ENCODE measurements at places on chromosomes 3 and 15.

DNA sequence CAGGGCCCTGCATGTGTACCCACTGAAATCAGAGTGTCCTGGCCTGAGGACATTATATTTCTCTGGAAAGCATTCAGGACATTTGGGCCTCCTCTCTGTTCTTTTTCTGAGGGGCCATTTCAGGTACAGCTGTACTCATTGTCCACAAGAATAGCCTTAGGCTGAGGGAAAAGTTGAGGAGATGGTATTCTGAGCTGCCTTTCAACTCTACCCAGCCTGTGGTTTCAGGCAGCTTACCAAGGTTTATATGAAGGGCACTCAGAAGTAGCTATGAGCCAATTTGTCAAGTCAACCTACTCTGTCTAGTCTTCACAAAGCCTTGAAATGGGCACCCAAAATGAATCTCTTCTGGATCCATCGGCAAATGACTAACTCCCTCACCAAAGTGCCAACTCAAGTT, 9.4 kb downstream of the ATP13A4 start:
- no peak for DNase-seq

GRCh38 chr15:52100807-52101442, 11.7 kb downstream of the BCL2L10 start:
- DNase-seq, result no peak

GRCh38 chr15:77393471-77393840, 26.4 kb downstream of the PEAK1 start:
- no peak for DNase-seq

GRCh38 chr3:106825962-106826605, 551.2 kb upstream of the CCDC54 start:
- DNase-seq, result no peak

DNA sequence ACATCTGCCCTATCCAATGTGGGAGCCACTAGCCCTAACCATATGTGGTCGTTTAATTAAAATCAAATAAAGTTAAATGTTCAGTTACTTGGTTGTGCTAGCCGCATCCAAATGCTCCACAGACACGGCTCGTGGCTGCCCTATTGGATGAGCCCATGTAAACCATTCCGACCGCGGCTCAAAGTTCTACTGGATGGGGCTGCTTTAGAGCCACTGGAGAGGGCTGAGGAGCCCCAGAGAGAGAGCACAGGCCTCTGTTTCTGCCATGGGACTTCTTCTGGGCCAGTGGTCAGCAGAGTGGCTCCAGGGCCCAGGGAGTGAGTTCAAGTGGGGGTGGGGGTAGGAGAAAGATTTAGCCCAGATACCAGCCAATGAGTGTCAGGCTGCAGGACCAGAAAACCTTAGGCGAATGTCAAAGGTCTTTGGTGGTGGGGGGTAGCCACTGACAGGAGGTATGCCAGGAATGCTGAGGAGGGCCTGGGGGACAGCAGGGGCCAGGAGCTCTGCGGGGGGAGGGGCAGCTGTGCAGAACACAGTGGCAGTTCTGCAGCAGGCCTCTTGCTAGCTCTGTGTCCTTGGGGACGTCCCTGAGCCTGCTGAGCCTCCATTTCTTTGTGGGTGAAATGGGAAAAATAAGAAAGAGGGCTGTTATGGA, 30.1 kb downstream of the SPSB4 start:
- DNase-seq, result no peak

- no peak for DNase-seq
These were observed 1.0 kb downstream of the LRRC2 start for GRCh38 chr3:46565077-46565476.

DNA sequence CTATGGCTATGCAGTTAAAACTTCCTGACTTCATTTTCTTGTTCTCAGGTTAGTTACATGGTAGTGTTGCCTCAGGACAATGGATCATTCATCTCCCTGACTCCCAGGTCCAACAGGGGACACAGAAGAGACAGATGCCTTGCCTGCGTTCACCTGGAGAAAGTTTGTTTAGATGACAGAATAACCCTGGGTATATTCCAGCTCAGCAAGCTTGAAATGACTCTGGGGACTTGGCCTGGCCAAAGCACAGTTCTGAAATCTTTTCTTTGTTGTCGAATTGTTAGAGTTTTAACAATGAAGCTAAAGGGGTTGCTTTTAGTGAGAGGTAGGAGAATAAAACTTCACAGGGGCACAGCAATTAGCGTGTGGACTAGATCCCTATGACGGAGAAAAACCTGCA, 206.1 kb downstream of the PDZRN3 start:
- no peak for DNase-seq

DNA sequence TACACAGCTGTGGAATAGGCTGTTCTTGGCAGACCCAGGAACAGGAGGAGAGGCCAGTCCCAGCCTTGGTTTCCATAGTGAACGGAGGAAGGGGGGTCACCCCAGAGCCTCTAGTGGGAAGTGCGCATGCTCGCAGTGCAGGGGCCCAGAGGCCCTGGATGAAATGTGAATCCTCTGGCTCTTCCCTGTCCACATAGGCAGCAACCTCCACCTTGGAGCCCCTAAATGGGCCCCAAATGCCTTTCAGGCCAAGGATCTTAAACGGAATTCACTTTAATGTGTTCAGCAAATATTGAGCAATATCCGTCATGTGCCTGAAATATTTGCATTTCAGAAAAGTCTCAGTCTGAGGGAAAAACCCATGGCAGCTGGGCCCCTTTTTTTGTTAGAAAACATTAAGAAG, 3.3 kb upstream of the NDN start:
- DNase-seq, result no peak

DNA sequence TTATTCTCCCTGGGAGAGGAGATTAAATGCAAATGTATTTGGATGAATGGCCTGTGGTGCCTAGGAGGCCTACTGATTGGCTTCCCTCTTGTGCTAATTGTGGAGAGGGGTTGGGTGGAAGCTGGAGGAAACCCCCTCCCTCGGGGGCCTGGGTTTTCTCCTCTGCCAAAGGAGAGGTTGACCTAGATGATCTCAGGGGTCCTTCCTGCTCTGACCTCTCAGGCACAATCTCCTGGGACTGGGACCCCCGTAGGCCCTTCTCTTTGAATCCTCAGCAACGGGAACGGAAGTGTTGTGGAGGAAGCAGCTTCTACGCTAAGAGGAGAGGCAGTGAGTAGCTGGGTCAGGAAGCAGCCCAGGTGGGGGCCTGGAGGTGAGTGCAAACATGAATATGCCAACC, 40.5 kb upstream of the MAGEF1 start:
- no peak for DNase-seq

DNA sequence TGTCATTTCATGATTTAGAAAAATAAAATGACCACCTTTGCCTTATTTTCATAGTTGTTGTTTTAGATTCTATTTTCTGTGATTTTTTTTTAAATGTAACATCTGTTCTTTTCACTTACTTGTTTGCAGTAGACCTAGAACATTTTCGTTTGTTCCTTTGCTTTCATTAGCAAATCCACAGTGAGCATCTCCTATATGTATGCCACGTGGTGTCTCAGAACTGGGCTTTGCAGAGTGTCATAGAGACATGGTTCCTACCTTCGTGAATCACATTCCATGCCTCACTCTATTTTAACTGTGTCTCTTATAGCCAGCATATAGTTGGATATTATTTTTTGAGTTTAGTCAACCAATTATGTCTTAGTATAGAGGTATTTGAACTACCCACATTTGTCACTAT, 118.2 kb downstream of the KLF13 start:
- no peak for DNase-seq

DNA sequence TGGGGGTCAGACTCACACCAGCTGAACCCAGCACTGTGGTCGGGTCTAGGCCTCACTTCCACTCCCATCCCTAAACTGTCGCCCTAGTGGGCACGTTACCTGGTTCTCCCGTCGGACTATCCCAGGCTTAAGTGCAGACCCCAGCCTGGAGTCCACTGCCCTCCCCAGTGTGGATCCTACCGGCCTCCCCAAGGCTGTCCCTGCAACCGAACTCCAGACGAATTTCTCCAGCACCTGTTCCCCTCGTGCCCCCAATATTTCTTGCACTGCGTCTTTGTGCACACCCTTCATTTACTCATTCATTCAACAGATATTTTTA, 26.5 kb downstream of the SLC41A3 start:
- DNase-seq, result no peak

DNA sequence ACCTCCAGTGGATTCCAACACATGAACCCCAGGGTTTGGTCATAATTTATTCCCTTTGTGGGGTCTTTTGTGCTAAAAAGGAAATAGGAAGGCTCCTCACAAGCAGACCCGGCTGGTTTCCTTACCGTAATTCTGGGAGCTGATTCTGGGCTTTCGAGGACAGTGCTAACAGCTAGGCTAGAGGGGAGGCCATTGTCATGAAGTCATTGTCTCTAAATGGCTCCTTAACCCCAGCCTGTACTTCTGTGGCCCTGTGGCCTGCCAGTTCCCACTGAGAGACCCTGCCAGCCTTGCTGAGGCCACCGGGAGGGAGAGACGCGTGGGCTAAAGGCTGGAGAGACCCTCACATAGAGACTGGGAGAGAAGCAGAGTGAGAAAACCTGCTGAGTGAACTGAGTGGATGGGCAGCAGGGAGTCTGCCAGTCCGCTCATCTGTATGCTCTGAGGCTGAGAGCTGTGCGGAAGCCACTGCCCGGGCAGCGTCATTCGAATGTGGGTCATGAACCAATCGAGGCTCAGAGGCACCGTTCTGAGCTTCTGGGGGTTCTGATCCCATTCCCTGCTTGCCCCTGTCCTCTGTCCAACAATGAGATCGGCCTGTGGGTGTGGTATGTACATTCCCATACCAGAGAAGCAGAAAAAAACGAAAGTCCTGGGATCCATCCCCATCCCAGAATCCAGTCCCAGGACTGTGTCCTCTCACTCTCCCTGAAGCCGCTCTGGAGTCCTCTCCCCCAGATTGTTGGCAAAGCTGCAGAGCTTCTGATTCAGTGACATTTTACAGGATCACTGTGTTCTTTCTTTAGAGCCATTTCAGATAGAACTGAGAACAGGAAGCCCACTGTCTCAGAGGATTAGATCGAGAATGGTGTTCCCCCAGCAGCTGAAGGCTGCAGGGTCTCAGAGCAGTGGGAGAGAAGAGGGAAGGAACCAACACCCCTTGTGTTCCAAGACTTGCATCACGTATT, 21.3 kb upstream of the DGKG start:
- DNase-seq, result no peak

- no peak for DNase-seq
These were observed 77.2 kb upstream of the RASGRF1 start for GRCh38 chr15:79167776-79168175.

GRCh38 chr3:196636369-196637349, 2.8 kb upstream of the NRROS start:
- DNase-seq, result no peak

GRCh38 chr3:29914861-29915524, 634.1 kb downstream of the RBMS3 start:
- DNase-seq, result no peak

- no peak for DNase-seq
These were observed 29.3 kb upstream of the TRAK1 start for GRCh38 chr3:42061713-42062380.

- DNase-seq, result no peak
These were observed 26.9 kb downstream of the MKRN2OS start for GRCh38 chr3:12518261-12519028.

DNA sequence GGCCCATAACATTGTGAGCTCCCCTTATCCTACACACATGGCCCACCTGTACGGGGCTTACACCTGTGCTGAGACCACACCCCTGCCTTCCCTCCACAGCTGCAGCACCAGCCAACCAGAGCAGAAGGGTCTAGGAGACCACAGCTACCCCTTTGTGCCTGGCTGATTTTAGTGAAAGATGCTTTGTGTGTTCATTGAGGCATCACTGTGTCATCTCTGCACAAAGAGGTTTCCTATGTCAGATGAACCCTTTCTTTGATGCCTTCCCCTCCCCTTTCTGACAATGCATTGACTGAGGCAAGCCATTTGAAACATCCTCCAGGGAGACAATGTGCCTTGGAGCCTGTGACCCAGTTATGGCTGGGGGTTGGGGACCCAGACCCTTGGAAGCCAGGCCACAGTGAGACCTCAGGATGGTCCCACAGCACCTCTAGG, 54.9 kb upstream of the SLC7A14 start:
- DNase-seq, result no peak

DNA sequence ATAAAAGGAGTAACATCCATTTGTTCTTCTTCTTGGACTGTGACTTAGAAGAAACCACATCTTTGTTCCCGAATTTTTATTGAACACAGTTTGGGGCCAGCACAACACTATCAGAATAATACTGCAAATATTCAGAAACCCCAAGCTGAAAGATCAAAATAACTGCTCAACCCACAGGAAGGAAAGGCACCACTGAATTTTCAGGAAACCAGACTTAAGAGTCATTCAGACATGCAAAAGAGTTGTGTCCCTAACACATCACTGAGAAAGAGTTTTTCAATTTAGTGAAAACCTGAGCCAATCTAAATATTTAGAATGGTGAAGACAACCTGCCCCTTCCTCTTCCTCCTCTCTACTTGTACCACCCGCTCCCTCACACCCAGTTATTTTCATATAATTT, 295.0 kb upstream of the RORA start:
- DNase-seq, result no peak

- DNase-seq, result no peak
These were observed 92.8 kb downstream of the EOMES start for GRCh38 chr3:27629366-27629765.

DNA sequence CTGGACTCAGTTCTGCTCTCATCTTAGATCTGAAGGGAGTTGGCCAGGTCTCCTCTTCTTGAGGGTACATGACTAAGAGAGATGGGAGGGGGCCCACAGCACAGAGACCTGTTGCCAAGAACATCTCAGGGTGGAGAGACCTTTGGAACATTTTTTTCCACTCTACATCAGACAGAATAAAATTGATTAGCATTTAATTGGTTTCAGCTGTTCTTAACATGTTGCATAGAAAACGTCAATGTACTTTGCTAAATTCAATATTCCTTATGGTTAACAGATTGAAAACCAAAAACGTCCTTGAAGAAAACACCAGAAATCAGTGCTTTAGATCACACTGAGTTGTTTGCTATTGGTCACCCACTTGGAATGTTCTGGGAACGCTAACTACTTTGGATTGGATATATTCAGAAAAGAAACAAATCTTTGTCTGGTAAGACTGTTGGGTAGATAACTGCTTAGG, 36.4 kb upstream of the FSTL1 start:
- DNase-seq, result no peak

- DNase-seq, result peak; percentile 30
These were observed 2.2 kb upstream of the ULK3 start for GRCh38 chr15:74845208-74845568.

- DNase-seq, result no peak
These were observed 20.1 kb upstream of the FSTL1 start for GRCh38 chr3:120470870-120471269.

DNA sequence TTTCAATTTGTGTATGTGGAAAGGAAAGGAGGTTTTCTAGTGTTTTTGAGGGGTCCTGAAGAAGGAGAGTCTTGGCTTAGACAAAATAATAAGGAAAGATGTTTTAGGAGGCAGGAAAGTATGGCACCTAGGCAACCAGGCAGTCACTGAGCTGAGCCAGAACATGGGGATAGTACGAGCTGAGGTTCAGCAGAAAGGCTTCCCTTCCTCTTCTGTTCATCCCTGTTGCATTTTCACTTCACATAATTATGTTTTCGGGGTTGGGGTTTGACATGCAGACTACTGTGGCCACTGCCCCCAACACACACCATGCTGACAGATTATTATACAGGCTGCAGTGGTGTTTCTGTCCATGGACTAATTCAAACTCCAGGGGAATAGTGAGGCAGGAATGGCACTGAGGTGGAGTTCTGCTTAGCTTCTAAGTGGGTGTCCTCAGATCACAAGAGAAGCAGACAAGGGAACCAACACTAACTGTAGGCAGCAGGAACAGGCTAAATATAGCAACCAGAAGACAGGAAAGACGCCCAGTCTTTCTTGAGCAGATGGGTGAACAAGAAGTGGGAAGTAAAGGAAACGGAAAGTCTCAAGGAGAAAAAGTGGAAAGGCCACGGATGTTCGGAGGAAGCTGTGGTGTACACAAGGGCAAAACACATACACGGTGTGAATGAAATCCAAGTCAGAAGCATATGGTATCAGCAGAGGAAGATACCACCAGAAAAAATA, 305.8 kb downstream of the PLCL2 start:
- DNase-seq, result no peak
